ENCODE measurements at places on chromosomes 2 and 18. TPM values are rescaled to one million over a fixed set of nuclear protein-coding genes. Genes with fewer than 3 reads are reported as not detected.

GRCh38 chr2:225452677-225453076 lies 53.2 kb downstream of the NYAP2 start:
- DNase-seq = no peak

DNA sequence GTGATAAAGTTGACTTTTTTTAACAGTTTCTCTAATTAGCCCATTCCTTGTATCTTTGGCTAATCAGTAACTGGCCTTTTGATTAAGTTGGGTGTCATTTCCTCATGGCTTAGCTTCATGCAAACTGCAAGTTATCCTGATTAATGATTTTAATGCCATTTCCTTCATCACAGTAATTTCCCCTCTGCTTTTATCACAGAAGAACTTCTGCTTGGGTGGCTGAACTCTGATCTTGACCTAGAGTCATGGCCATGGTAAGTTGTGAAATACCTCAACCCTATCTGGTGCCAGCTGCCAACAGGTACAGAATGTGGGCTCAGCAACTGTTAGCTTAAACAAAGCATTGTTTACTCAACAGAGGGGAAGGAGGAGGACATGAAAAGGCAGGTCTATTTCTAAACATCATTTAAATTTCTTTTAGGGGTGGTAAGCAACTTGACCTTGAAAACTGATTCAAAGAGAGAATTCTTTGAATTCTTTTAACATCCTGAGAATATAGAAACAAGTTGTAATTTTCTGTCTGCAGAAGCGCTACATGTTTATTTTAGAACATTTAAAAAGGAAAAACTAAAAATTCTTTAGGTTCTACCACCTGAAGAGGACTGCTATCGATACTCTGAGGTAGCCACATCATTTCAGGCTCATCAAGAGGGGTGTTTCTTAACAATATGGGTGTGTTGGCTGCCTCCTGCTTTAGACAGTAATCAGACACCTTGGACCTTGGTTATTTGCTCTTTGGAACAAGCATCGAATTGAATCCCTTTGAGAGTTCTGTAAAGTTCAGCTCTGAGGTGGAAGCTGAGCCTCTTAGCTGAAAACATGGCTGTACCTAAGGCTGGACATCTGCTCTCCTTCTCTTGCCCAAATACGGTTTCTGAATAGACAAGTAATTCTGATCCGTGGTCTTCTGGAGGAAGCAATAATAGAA lies 39.7 kb downstream of the ANXA4 start:
- no peak for DNase-seq

DNA sequence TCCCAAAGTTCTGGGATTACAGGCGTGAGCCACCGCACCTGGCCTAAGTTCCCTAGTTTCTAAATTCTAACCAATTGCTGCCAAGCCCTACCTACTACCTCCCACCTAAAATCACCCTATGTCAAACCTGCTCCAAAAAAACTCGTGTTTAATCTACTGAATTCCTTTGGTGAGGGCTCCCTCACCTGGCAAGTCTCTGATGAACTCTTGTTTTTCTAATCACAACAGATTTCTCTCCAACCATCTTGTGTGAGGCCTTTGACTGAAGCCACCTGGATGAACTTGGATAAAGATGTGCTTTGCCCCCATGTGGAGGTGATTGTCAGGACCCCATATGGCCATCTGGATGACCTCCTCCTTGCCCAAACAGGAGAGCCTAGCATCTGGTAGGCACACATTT lies 17.4 kb upstream of the SLC35G4 start:
- no peak for DNase-seq

DNA sequence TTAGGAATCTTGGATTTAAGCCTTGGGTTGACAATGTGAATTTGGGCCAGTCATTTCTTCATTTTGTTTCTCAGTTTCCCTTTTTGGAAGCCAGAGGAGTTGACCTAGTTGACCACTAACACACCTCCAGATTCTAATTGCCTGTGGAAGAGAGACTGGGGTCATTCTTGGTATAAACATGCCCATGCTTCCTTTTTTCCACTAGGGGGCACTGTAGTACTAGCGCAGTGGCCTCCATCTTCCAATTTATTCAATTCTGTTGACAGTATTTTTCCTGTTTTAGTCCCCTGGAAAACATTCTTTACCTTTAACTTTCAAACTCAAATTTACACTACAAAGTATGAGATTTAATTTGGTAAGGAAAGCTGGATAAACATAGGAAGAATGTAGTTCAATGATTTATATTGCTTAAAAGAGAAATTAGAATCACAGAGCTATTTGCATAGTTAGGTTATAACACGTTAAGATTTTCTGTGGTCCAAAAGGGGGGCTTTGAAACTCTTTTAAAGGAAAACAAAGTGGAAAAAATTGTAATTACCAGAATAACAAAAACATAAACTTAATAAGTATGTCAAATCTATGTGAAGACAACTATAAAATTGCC lies 57.5 kb upstream of the AGPS start:
- no peak for DNase-seq

GRCh38 chr2:159086342-159086741 lies 117.9 kb downstream of the TANC1 start:
- no peak for DNase-seq

DNA sequence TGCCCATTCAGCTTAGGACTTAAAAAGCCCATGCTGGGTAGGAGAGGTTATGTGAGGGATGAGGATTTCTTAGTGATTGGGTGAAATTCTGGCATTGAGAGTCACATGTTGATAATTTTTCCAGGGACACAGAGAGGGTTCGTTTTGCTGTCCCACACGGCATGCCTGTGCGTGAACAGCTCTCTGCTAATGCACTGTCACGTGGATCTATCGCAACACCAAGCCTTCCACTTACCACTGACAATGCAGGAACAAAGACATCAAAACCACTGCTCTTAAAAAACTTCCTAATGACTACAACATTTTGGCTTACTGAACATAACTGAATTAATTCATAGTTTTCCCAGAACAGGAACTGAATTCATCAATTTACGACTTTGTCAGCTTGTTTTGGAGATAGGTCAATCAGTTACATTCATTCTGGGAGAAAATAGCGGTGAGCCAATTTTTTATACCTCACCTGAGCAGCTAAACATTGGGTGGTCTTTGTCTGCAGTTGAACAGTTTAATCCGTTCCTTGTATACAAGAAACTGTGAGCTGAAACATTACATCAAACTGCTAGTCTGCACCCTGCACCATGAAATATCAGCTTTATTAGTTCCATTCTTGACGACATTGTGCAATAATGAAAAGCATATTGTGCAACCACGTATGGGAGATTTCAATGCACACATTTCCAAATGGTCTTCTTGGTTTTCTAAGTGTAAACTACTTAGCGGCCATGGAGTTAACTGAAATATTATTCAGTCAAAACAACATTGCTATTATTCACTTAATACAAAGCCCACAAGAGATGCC lies 127.1 kb downstream of the LPIN1 start:
- no peak for DNase-seq

DNA sequence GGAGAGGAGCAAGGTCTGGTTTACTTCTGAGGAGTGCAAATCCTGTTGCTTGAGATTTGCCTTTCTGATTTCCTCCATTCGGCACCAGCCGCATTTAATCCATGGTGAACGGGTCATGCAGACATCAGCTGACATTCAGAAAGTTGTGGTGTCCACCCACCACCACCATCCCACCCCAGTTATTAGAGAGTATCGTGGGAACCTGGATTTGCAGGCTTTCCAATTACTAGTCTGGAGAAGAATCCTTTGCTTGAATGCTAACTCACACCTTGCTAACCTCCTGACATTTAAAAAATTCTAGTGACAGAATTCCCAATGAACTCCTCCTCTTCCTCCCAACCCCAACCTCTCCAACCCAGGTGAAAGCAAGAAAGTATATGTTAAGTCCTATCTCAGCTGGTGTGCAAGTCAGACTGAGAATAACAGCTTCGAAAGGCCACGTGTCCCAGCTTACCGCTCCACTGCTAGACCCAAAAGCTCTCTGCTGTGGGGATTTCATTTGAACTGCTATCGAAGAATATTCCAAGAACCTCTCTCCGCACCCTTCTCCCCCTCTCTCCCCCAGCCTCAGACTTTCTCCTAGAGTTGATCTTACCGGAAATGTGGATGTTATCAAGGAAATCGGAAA lies 17.7 kb downstream of the BCL11A start:
- DNase-seq = no peak

- no peak for DNase-seq
Measured at GRCh38 chr2:147098940-147099339, 745.9 kb upstream of the ACVR2A start.

GRCh38 chr2:219752726-219753125 lies 125.3 kb downstream of the SLC4A3 start:
- DNase-seq = no peak

PKP4 gene
- total RNA-seq = 103 TPM

SPDYA gene
- total RNA-seq = 0.82 TPM

UCN gene
- 1.2 TPM for total RNA-seq

All from frontal cortex (tissue), 4 donors.